ENCODE measurements at places on chromosomes 5 and 9. TPM values are rescaled to one million over a fixed set of nuclear protein-coding genes. Genes with fewer than 3 reads are reported as not detected.

The ZSWIM6 gene
- 3.8 TPM for total RNA-seq

The TMEM215 gene
- total RNA-seq: not detected

The TAF11L12 gene
- total RNA-seq: not detected

The PCDHGA1 gene
- total RNA-seq: 1.3 TPM

The IL33 gene
- 127 TPM for total RNA-seq

The TIGD6 gene
- total RNA-seq: 5.9 TPM

The LHX2 gene
- 0.56 TPM for total RNA-seq

The MLLT3 gene
- total RNA-seq: 17.5 TPM

The CHSY3 gene
- 6.3 TPM for total RNA-seq

The LRRC19 gene
- total RNA-seq: not detected

The ZNF608 gene
- 35.3 TPM for total RNA-seq

The GDA gene
- not detected for total RNA-seq

The SLC28A3 gene
- not detected for total RNA-seq

The RGP1 gene
- 13.4 TPM for total RNA-seq

The SLC4A9 gene
- not detected for total RNA-seq

The EQTN gene
- total RNA-seq: not detected

The SCGB3A1 gene
- not detected for total RNA-seq

The HCN1 gene
- total RNA-seq: not detected

The TBC1D9B gene
- total RNA-seq: 83.4 TPM

The STARD4 gene
- 9.6 TPM for total RNA-seq

The UGCG gene
- total RNA-seq: 14.9 TPM

The ADGRD2 gene
- total RNA-seq: not detected

The NTRK2 gene
- total RNA-seq: 1.2 TPM

The LURAP1L gene
- 2.5 TPM for total RNA-seq

The FRMD3 gene
- 0.05 TPM for total RNA-seq

The SH3RF2 gene
- not detected for total RNA-seq

The SARDH gene
- total RNA-seq: 16.3 TPM

The ESM1 gene
- total RNA-seq: 0.25 TPM

The LEAP2 gene
- total RNA-seq: 0.37 TPM

The FAM221B gene
- not detected for total RNA-seq

The TTC23L gene
- total RNA-seq: not detected

The CARTPT gene
- total RNA-seq: not detected

The SCGB3A2 gene
- total RNA-seq: not detected

The SLCO6A1 gene
- not detected for total RNA-seq

The BTNL9 gene
- total RNA-seq: 0.19 TPM

The KIF4B gene
- not detected for total RNA-seq

The RLN2 gene
- total RNA-seq: not detected

The ACOT12 gene
- not detected for total RNA-seq

The PPP2R2B gene
- not detected for total RNA-seq

The LCN1 gene
- not detected for total RNA-seq

The FOXD4L6 gene
- total RNA-seq: not detected

The COQ4 gene
- total RNA-seq: 37.5 TPM

The GMCL2 gene
- total RNA-seq: not detected

The BNC2 gene
- total RNA-seq: 29.7 TPM

The PDZD2 gene
- 3.7 TPM for total RNA-seq

The GNAQ gene
- 24.7 TPM for total RNA-seq

The DRD1 gene
- total RNA-seq: not detected

The LCN6 gene
- total RNA-seq: not detected

The GABRA6 gene
- total RNA-seq: not detected

The PRR7 gene
- 26.0 TPM for total RNA-seq

The MARVELD2 gene
- not detected for total RNA-seq

The ABO gene
- total RNA-seq: not detected

The PPP3R2 gene
- not detected for total RNA-seq

The TMOD1 gene
- 0.39 TPM for total RNA-seq
